ENCODE measurements at places on chromosomes 2 and 18. TPM values are rescaled to one million over a fixed set of nuclear protein-coding genes. Genes with fewer than 3 reads are reported as not detected.

DNA sequence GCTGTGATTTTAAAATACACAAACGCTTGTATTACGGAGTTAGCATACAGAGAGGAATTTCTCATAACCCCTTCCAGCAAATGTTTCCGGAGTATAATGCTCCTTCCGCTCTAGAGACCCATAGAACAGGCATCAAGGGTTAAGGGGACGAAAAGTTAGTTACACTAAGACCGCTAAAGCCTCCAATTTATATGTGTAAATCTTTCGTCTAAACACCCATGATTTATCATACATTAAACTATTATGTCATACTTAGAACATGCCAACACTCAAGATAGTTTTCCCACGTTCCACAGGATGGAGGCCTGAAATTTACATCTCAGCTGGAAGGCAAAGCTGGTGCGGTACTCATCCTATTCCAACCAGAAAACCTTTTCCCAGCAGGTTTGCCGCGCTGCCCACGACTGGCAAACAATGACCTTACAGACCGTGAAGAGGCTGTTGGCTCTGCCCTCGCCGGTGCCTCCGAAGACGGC lies 650 bp downstream of the ORMDL1 start:
- H3K27me3 ChIP-seq: no peaks in the 10 kb centered on the region
- no peak for DNase-seq
- peaks cover 54% of the 10 kb centered on the region for H3K4me1 ChIP-seq
- peak overlapping the region; percentile 97 for H3K27ac ChIP-seq
- H3K36me3 ChIP-seq: peaks cover 51% of the 10 kb centered on the region

GRCh38 chr2:16025876-16026640 lies 85.7 kb downstream of the MYCN start:
- no peaks in the 10 kb centered on the region for H3K27me3 ChIP-seq
- H3K36me3 ChIP-seq: no peaks in the 10 kb centered on the region
- no peak overlapping the region for H3K4me3 ChIP-seq
- no peak for DNase-seq

The KRTCAP3 gene
- 6.4 TPM for total RNA-seq

The CAPN14 gene
- total RNA-seq: 0.26 TPM

GRCh38 chr2:81097361-81097760 lies 792.8 kb upstream of the LRRTM1 start:
- DNase-seq: no peak
- no peak overlapping the region for H3K4me3 ChIP-seq
- H3K36me3 ChIP-seq: no peaks in the 10 kb centered on the region
- H3K4me1 ChIP-seq: no peaks in the 10 kb centered on the region

DNA sequence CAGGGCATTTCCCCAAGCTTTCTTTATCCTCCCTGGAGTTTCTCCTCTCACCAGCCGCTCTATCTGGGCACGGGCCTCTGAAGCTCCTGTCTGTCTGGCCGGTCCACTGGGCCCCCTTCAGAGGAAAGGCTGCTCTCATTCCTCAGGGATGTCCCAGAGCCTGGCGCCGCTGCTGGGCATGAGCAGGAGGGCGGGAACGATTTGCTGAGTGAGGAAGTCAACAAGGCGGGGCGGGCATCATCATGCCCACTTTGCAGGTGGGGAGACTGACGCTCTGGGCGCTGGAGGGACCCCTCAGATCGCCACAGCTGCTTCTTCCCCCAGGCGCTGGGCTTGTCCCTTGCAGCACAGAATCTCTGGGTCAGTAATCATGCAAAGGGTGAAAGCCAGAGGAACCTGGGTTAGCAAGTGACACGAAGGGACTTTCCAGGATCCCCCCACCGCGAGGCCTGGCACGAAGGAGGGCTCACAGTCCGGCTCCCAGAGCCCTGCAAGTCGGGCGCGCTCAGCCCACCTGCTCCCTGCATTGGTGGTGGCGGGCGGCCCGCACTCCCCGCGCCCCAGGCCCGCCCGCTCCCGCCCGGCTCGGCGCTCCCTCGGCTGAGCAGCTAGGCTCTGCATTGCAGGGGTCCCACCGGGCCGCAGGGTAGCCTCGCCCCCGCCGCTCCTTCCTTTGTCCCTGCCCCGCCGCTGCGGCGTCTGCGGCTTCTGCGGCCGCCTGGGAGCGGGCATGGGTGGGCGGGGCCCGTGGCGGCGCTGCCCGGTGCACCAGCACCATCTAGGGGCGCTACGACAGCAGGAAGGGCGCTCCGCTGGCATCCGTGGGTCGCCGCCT lies 157.8 kb downstream of the CYRIA start:
- peaks cover 12% of the 10 kb centered on the region for H3K27me3 ChIP-seq
- DNase-seq: no peak
- no peaks in the 10 kb centered on the region for H3K4me1 ChIP-seq
- H3K36me3 ChIP-seq: no peaks in the 10 kb centered on the region

- no peak overlapping the region for H3K4me3 ChIP-seq
- H3K4me1 ChIP-seq: no peaks in the 10 kb centered on the region
Observed at GRCh38 chr2:212032032-212032431, 506.6 kb downstream of the ERBB4 start.

- H3K27me3 ChIP-seq: no peaks in the 10 kb centered on the region
- no peak for DNase-seq
- H3K27ac ChIP-seq: no peak overlapping the region
- H3K4me3 ChIP-seq: no peak overlapping the region
- H3K4me1 ChIP-seq: peaks cover 7% of the 10 kb centered on the region
Observed at GRCh38 chr2:46645681-46646162, 166.4 kb downstream of the TMEM247 start.

The ADRA2B gene
- 0.09 TPM for total RNA-seq

The TTLL4 gene
- total RNA-seq: 40.4 TPM

- H3K27me3 ChIP-seq: peaks cover 54% of the 10 kb centered on the region
- no peak for DNase-seq
- H3K36me3 ChIP-seq: no peaks in the 10 kb centered on the region
Observed at GRCh38 chr2:110106642-110107041, 9.0 kb downstream of the MALL start.

The TUBA3E gene
- not detected for total RNA-seq

DNA sequence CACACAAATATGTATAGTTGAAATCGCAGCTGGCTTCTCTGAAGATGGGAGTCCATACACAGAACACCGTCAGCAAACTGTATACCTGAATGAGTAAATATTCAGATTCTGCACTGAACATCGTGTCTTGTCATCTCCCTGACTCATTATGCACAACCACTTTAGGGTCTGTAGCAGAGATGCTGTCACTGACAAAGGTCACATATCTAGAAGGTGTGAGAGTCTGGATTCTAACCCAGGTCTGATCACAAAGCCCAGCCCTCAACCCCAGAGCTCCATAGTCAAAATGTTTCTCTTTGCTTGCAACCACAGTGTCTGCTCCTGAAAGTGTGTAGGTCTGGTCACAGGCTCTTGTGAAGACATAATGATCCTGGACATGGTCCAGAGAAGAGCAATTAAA lies 78.3 kb upstream of the PAX8 start:
- no peak overlapping the region for H3K27ac ChIP-seq
- H3K4me3 ChIP-seq: no peak overlapping the region
- peaks cover 28% of the 10 kb centered on the region for H3K27me3 ChIP-seq
- peaks cover 3% of the 10 kb centered on the region for H3K36me3 ChIP-seq
- DNase-seq: peak; percentile 51

DNA sequence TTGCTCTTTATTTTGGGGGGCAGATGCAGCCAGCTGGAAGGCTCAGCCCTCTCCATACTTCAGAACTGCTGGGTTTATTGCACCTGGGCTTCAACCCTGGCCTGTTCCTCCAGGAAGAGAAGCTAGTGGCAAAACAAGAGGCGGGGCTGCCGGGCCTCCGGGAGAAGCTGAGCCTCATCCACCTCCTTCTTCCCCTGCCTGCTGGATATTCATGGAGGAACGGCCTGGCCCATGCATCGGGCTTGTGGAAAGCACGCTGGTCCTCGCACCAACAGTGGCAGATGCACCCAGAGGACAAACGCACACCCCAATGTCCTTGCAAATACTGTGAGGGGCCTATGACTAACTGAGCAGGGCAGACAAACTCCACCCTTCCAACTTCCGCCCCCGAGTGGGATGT lies 30.6 kb downstream of the FAM178B start:
- H3K27me3 ChIP-seq: peaks cover 11% of the 10 kb centered on the region
- no peak overlapping the region for H3K27ac ChIP-seq
- H3K4me1 ChIP-seq: peaks cover 34% of the 10 kb centered on the region

GRCh38 chr2:3959372-3959771 lies 256.0 kb downstream of the DCDC2C start:
- H3K4me1 ChIP-seq: no peaks in the 10 kb centered on the region
- H3K27me3 ChIP-seq: no peaks in the 10 kb centered on the region
- no peak overlapping the region for H3K4me3 ChIP-seq
- DNase-seq: no peak
- H3K27ac ChIP-seq: no peak overlapping the region

The NEB gene
- total RNA-seq: 0.12 TPM

The MARCO gene
- not detected for total RNA-seq

DNA sequence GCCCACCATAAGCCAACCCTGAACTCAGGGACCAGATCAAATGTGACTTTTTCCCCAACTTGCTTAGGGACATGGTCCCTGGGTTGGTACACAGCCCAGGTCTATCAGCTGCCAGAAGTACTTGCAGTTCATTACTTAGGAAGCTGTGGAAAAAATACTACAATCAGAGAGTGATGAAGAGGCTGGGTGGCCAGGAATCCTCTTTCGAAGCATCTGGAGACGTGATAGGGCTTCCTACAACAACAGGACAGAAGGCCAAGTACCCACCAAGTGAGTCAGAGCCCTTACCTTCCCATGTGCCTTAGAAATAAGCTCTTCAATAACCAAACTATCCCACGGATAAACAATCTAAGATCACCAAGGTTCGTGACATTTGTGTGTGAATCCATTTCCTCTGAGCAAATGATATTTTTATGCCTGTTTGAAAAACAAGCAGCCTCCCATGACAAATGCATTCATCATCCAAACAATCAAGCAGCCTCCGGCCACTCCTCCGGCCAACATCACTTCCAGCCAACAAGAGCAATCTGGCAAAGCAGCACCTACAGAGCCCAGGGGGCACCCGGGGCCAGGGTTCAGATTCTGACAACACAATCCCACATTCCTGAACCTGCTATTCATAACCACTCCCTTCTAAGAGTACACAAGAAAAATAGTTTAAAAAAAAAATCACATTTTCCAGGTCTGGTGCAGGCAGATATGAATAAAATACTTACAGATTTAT lies 26.4 kb downstream of the TBC1D8 start:
- peaks cover 19% of the 10 kb centered on the region for H3K27me3 ChIP-seq
- DNase-seq: no peak
- no peaks in the 10 kb centered on the region for H3K36me3 ChIP-seq
- H3K27ac ChIP-seq: no peak overlapping the region
- H3K4me1 ChIP-seq: peaks cover 3% of the 10 kb centered on the region

The CIB4 gene
- total RNA-seq: not detected

The POTEJ gene
- not detected for total RNA-seq

GRCh38 chr2:62641410-62641843 lies 64.1 kb upstream of the EHBP1 start:
- no peak overlapping the region for H3K4me3 ChIP-seq
- H3K36me3 ChIP-seq: no peaks in the 10 kb centered on the region
- no peak for DNase-seq
- peaks cover 14% of the 10 kb centered on the region for H3K27me3 ChIP-seq
- no peak overlapping the region for H3K27ac ChIP-seq
